ENCODE measurements at places on chromosomes 2 and 18.

GRCh38 chr2:231883468-231883881, 42.7 kb downstream of the NPPC start:
- no peak for DNase-seq

- no peak for DNase-seq
Measured at GRCh38 chr18:69172046-69172445, 228.6 kb upstream of the DOK6 start.

DNA sequence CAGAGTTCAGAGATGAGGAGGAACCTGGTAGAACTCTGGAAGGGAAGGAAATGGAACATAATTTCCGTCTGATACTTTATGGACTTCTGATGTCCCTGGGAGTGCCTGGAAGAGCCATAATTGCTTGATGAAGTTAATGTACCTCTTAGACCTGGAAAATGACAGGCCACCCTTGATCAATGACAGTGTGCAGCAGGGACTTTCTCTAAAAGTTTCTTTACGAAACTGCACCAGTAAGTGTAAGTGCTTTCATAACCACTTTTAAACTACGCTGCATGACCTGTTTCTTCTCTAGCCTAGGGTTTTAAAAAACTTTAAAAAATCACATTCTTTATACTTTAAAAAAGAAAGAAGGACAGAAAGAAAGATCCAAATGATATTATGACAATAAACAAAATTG, 164.5 kb downstream of the LPIN1 start:
- no peak for DNase-seq

GRCh38 chr2:120979921-120980320, 244.3 kb downstream of the GLI2 start:
- DNase-seq: no peak

DNA sequence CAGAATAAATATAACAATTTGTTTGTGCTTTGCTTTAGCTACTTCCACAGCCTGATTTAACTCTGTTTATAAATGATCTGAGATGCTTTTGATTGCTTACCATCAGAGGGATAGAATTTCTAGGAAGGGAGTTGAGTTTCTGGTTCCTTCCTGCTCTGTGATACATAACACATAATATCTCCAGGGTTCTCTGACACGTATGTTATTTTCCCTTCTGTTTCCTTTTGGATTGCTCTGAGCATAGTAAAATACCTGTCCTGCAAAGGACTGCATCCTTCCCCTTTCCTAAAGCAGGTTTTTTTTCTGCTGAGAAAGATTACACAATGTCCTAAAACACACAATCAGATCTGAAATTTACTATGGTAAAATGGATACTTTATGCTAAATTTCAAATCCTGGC, 76.1 kb downstream of the CABYR start:
- DNase-seq: no peak

- DNase-seq: no peak
Measured at GRCh38 chr2:226077841-226078240, 678.3 kb downstream of the NYAP2 start.

GRCh38 chr2:105868060-105868459, 123.3 kb downstream of the NCK2 start:
- no peak for DNase-seq
